Cardiac muscle cell (in vitro differentiated cells and primary cell): ENCODE measurements at places on chromosomes 13 and 19. TPM values are rescaled to one million over a fixed set of nuclear protein-coding genes. Genes with fewer than 3 reads are reported as not detected.

VSTM2B gene
- total RNA-seq, result 0.39 TPM in 1 of 2 replicates, not detected in the other

SHISA2 gene
- total RNA-seq, result 26.1 and 33.4 TPM in 2 replicates

TMEM38A gene
- total RNA-seq, result 27.6 and 28.3 TPM in 2 replicates

HRC gene
- total RNA-seq, result 255 and 389 TPM in 2 replicates

MYO1F gene
- 0.03 and 0.18 TPM in 2 replicates for total RNA-seq

LSM4 gene
- 446 and 493 TPM in 2 replicates for total RNA-seq

GRCh38 chr19:1327125-1327524, 41.5 kb downstream of the EFNA2 start:
- peak overlapping the region; percentile 43 for H3K27ac ChIP-seq
- no peak for DNase-seq
- no peak overlapping the region for H3K4me3 ChIP-seq
- no peaks in the 10 kb centered on the region for H3K27me3 ChIP-seq
- H3K36me3 ChIP-seq, result no peaks in the 10 kb centered on the region

DNA sequence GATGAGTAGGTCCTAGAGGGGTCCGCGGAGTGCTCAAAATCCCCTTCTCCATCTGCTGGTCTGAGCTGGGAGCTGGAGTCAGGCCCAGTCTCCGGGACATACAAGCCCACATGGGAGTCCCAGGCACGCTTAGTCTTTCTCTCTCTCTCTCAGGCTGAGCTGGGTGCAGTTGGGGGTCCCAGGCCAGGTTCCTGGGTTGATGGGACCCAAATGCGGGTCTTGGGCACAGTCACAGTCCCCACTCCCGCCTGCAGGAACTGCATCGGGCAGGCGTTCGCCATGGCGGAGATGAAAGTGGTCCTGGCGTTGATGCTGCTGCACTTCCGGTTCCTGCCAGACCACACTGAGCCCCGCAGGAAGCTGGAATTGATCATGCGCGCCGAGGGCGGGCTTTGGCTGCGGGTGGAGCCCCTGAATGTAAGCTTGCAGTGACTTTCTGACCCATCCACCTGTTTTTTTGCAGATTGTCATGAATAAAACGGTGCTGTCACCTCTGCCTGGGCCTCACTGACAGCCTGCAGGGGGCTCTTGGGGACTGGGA, 23.8 kb downstream of the CYP4F12 start:
- H3K27ac ChIP-seq, result no peak overlapping the region
- no peak overlapping the region for H3K4me3 ChIP-seq
- H3K36me3 ChIP-seq, result no peaks in the 10 kb centered on the region
- no peaks in the 10 kb centered on the region for H3K4me1 ChIP-seq
- no peaks in the 10 kb centered on the region for H3K27me3 ChIP-seq

GRCh38 chr19:50878851-50879250, 5.6 kb downstream of the KLK2 start:
- no peak overlapping the region for H3K4me3 ChIP-seq
- peaks cover 34% of the 10 kb centered on the region for H3K27me3 ChIP-seq
- no peaks in the 10 kb centered on the region for H3K4me1 ChIP-seq
- DNase-seq, result no peak
- H3K27ac ChIP-seq, result no peak overlapping the region
- no peaks in the 10 kb centered on the region for H3K36me3 ChIP-seq

GRCh38 chr19:49851456-49852259, 699 bp downstream of the PTOV1 start:
- peak overlapping the region; percentile 79 for H3K4me3 ChIP-seq
- H3K27me3 ChIP-seq, result no peaks in the 10 kb centered on the region
- peak overlapping the region; percentile 97 for H3K27ac ChIP-seq
- H3K36me3 ChIP-seq, result peaks cover 18% of the 10 kb centered on the region
- peaks cover 10% of the 10 kb centered on the region for H3K4me1 ChIP-seq

DNA sequence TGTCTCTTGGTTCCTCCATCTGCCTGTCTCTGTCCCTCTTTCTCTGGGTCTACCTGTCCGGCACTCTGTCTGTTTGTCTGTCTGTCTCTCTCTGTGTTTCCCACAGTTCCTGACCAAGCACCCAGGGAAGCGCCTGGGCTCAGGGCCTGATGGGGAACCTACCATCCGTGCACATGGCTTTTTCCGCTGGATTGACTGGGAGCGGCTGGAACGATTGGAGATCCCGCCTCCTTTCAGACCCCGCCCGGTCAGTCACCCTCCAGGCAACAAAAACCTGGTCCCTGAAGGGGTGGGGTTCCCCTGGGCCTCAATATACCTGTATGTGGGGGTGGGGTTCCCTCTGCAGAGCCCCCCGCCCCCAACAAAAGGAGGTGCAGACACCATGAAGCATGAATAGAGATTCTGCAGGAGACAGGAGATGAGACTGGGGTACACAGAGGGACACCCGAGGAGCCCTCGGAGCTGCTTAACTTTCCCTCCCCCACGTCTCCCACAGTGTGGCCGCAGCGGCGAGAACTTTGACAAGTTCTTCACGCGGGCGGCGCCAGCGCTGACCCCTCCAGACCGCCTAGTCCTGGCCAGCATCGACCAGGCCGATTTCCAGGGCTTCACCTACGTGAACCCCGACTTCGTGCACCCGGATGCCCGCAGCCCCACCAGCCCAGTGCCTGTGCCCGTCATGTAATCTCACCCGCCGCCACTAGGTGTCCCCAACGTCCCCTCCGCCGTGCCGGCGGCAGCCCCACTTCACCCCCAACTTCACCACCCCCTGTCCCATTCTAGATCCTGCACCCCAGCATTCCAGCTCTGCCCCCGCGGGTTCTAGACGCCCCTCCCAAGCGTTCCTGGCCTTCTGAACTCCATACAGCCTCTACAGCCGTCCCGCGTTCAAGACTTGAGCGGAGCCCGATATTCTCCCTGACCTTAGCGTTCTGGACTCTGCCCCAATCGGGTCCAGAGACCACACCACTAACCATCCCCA, 2.6 kb upstream of the CACNG7 start:
- no peaks in the 10 kb centered on the region for H3K36me3 ChIP-seq
- DNase-seq, result peak; percentile 41
- no peak overlapping the region for H3K4me3 ChIP-seq
- H3K27ac ChIP-seq, result no peak overlapping the region

GRCh38 chr13:20165417-20166257, 4.8 kb upstream of the GJA3 start:
- H3K27ac ChIP-seq, result no peak overlapping the region
- no peaks in the 10 kb centered on the region for H3K36me3 ChIP-seq
- no peak for DNase-seq
- H3K27me3 ChIP-seq, result peaks cover 8% of the 10 kb centered on the region
- peaks cover 4% of the 10 kb centered on the region for H3K4me1 ChIP-seq

DNA sequence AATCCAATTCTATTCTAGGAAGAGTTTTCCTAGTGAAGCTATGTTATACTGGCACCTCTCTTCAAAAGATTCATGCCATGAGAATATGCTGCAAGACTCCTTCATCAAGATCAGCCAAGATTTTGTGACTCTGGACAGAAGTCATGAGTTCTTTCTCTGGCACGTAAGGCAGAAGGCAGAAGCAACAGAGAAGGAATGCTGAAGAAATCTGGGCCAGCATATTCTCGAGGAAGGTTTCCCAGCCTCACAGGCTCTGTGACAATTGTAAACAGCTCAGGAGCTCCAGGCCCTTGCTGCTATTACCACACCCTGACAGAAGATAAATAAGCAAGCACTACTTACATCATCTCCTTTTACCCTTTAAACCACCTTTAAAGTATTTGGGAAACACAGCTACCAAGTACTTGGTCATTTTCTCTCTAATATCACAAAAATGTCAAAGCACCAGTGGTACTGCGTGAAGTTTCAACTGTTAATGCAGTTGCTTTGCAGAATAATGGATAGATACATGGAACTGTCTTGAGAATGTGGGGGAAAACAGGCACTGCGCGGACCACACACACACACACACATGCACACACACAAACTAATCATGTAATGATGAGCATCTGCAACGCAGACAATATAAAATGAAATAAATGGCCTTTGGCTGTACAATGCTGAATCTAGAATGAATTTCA, 55.4 kb downstream of the INTS6 start:
- H3K27ac ChIP-seq, result peak overlapping the region; percentile 3
- no peak overlapping the region for H3K4me3 ChIP-seq
- no peaks in the 10 kb centered on the region for H3K27me3 ChIP-seq
- H3K36me3 ChIP-seq, result no peaks in the 10 kb centered on the region

DNA sequence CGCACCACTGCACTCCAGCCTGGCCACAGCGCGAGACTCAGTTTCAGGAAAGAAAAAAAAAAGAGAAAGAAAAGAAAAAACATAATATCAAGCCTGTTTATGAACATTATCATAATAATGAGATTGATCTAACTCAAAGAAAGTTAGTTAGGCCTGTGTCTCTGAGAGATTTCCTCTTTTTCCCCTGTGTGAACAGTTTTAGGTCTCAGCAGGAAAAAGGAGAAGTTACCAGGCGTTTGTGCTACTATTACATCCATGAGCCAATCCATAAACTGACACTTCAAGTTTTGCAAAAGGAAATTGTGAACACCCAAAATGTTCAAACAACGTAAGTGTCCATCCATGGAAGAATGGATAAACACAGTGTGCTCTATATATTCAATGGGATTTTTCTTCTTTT, 3.8 kb downstream of the TARM1 start:
- no peak overlapping the region for H3K4me3 ChIP-seq
- H3K36me3 ChIP-seq, result no peaks in the 10 kb centered on the region
- no peaks in the 10 kb centered on the region for H3K27me3 ChIP-seq
- H3K27ac ChIP-seq, result no peak overlapping the region
- no peak for DNase-seq
- no peaks in the 10 kb centered on the region for H3K4me1 ChIP-seq

DNA sequence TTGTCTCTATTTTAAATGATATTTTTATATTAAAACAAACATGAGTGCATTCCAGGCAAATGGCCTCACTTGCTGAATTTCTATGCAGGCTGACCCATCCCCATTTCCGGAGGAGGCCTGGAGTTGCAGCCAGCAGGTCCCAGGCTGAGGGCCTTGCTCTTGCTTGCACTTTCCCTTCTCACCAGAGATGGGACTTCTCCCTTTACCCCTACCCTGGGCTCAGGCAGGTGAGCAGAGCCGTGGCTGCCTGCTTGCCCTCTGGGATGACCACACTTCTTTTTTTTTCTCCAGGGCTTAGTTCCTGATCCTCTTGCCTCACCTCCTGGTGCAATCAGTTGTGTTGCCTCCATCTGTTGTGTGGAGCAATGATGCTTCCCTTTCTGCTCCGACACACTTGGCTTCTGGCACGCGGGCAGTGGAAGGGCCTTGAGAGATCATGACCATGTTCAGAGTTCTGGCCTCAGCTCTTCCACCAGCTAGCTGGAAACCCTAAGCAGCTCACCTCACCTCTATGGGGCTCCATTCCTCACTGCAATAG, 11.1 kb upstream of the OLFM4 start:
- H3K36me3 ChIP-seq, result no peaks in the 10 kb centered on the region
- no peak for DNase-seq
- peaks cover 6% of the 10 kb centered on the region for H3K4me1 ChIP-seq
- H3K27me3 ChIP-seq, result no peaks in the 10 kb centered on the region
- no peak overlapping the region for H3K4me3 ChIP-seq

DNA sequence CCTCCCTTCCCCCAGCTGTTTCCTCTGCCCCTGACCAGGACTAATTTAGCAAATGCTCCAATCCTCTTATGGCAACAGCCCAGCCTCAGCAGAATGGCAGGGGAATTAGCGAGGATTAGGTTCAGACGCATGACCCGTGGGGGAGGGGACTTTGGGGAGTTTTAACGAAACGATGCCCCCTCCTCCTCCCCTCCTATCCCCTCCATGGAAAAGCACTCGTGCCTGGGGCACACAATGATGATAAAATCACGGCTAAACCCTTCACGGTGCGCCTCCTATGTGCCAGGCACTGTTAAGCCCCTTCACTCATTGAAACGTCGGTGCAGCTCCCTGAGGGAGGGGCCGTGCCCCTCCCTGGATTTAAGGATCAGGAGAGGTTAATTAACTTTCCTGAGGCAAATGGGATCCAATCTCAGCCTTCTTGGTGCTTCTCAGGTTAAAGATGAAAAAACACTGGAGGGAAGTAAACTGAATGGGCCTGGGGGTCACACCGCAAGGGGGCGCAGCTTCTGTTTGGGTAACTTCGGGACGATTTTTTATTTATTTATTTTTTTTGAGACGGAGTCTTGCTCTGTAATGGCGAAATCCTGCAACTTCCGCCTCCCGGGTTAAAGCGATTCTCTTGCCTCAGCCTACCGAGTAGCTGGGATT, 10.1 kb upstream of the TPRX2 start:
- no peaks in the 10 kb centered on the region for H3K27me3 ChIP-seq
- no peaks in the 10 kb centered on the region for H3K36me3 ChIP-seq
- H3K27ac ChIP-seq, result no peak overlapping the region
- peak; percentile 44 for DNase-seq
- peak overlapping the region; percentile 1 for H3K4me3 ChIP-seq

- DNase-seq, result peak; percentile 75
- H3K27me3 ChIP-seq, result peaks cover 4% of the 10 kb centered on the region
- H3K4me3 ChIP-seq, result no peak overlapping the region
- no peaks in the 10 kb centered on the region for H3K36me3 ChIP-seq
- no peaks in the 10 kb centered on the region for H3K4me1 ChIP-seq
- H3K27ac ChIP-seq, result no peak overlapping the region
These were observed 41.3 kb upstream of the IGFL4 start for GRCh38 chr19:46081928-46082727.

DNA sequence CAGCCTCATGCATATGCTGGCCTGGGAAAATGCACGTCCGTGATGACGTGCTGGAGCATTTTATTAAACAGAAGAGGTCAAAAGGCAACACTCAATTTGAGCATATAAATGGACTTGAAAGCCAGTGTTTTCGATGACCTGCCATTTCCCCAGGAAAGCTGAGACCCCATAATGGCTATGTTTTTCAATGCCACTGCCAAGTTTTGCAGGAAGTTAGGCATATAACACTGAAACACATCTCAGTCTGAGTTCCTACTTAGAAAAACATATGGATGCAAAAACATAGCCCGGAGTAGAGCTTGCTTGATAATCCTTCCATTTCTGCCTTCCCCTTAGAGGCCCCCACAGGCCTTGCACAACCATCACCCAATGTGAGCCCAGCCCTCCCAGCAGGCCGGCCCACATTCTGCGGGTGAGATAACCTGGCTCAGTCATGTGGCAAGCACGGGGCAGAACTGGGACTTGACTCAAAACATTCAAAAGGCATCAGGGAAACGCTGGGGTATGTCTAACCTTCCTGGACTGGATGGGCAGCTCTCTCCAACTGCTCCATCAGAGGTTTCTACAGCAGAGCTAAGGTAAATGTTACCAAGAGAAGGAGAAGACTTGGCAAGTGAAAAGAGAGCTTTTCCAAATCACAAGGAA, 24.9 kb downstream of the EPS15L1 start:
- H3K4me3 ChIP-seq, result no peak overlapping the region
- H3K4me1 ChIP-seq, result peaks cover 42% of the 10 kb centered on the region
- H3K27ac ChIP-seq, result peak overlapping the region; percentile 76
- no peaks in the 10 kb centered on the region for H3K36me3 ChIP-seq
- H3K27me3 ChIP-seq, result no peaks in the 10 kb centered on the region

- H3K27ac ChIP-seq, result no peak overlapping the region
- DNase-seq, result no peak
- no peaks in the 10 kb centered on the region for H3K27me3 ChIP-seq
- H3K36me3 ChIP-seq, result peaks cover 9% of the 10 kb centered on the region
- H3K4me3 ChIP-seq, result no peak overlapping the region
These were observed 28.4 kb upstream of the CCNP start for GRCh38 chr19:40254714-40255418.
